GM03348 (cell line): ENCODE measurements at places on chromosomes 1 and 21.

GRCh38 chr1:91803123-91803522 lies 82.8 kb downstream of the TGFBR3 start:
- no peak for DNase-seq

DNA sequence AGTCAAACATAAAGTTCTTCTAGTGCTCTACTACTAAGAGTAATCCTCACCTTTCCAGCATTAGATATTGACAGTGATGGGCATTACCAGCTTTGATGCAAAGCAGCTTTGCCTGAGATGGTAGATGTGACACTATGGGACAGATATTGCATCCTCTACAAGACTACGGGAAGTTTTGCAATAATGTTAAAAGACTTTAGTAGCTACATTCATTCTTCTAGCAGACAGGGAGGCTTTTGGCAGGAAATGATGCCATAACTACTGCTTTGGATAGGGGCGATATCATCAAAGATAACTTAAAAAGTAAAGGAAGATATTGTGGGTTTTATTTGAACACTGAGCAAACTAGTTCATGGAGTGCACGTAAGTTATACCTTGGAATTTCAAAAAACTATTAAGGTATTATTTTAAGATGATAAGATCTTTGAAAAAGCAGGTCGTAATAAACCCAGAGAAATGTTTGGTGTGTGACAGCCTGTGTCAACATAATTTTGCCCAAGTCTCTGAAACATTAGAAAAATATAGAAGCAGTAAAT lies 368.3 kb upstream of the TMPRSS15 start:
- DNase-seq = no peak

DNA sequence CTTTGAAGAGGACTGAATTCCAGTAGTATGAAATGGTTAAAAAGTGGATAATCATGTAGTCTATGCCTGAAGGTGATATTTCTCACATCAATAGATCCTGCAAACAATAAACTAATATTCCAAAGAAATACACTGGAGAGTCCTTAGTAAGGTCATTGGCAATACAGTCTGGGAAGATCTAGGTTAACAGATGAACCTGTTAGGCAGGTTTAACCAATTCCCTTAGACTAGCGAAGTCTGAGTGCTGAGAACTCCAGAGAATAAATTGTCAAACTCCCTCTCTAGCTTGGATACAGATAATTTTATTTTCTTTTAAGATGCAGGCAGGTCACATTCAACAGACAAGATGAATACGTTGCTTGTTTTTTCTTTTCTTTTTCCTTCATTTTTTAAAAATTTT lies 2.4 kb downstream of the GPR157 start:
- DNase-seq = no peak

DNA sequence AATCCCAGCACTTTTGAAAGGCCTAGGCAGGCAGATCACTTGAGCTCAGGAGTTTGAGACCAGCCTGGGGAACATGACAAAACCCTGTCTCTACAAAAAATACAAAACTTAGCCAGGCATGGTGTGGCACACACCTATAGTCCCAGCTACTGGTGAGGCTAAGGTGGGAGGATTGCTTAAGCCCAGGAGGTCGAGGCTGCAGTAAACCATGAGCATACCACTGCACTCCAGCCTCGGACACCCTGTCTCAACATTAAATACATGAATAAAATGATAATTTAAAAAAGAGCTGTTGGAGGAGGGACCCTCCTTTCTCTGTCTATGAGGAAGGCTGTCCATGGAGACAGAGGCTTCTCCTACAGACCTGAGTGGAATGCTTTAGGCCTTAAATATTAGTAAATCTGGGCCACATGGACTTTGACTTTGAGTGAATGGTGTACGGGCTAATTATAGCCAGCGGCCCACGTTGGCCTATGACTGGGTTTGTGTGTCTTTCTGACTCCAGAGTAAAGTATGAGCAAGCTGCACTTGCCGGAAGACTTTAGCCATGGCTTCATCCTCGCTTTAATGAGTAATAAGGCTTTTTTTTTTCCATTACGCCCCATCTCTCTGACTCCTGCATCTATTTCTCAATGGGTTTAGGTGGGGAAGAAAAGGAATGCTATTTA lies 21.3 kb downstream of the RAB3B start:
- DNase-seq = peak; percentile 91

GRCh38 chr1:172973424-172973823 lies 77.3 kb downstream of the TNFSF18 start:
- DNase-seq = no peak

DNA sequence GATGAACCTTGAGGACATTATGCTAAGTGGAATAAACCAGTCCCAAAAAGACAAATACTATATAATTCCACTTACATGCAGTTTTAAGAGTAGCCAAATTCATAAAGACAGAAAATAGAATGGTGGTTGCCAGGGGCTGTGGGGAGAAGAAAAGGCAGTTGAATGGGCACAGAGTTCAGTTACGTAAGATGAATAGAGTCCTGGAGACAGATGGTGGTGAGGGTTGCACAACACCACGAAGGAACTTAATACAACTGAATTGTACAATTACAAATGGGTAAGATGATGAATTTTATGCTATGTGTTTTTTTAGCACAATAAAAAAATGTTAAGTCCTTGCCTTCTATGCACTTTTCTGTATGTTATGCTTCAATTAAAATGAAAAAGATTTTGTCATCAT lies 66.6 kb downstream of the CD34 start:
- peak; percentile 24 for DNase-seq

DNA sequence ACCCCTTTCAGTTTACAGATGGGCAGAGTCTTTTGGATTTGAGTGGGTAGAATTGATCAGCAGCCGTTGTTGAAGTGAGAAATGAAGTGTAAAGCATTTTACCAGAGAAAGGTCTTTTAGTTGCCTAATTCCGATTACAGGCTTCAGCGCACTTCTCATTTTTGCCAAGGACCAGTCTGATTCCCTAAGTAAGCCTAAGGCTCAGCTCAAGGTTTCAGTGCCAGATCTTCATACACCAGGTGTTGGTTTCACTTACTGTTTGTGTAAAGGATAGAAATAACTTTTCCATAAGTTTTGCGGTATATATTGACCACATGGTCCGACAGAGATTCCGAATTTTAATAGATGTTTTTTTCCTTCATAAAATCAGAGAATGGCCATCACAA lies 83.9 kb upstream of the BMP8A start:
- no peak for DNase-seq

DNA sequence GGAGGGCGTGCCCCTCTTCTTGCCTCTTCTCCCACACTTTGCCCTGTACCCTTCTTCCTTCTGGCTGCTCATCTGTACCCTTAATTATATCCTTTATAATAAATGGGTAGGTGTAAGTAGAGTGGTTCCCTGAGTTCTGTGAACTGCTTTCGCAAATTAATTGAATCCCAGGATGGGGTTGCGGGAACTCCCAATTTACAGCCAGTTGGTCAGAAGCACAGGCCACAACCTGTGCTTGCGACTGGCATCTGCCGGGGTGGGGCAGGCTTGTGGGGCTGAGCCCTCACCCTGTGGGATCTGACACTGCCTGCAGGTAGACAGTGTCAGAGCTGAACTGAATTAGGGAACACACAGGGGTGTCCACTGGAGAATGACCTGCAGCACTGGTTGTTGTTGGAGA lies 244.9 kb downstream of the KCNJ6 start:
- no peak for DNase-seq
